ENCODE measurements at places on chromosomes 5 and 9.
A peak's percentile ranks its signal among the peaks of the same experiment; 100 is the strongest.

DNA sequence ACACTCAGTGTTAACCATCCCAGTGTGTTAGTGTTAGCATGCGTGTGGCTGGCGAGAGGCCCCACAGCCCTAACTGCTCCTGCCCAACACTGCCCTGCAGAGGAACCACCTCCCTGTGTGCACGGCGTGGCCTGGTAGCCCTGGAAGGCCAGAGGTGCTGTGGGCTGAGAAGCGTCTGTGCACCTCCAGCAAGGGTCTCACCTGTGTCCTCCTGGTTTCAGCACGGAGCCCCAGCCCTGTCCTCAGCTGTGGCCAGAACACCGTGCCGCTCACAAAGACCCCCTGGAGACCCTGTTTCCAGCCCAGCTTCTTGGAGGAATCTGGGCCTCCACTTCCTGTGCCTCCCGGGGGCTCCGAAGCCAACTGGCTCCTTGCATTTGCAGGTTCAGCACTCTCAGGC, 56.1 kb upstream of the NRARP start:
- DNase-seq: no peak

DNA sequence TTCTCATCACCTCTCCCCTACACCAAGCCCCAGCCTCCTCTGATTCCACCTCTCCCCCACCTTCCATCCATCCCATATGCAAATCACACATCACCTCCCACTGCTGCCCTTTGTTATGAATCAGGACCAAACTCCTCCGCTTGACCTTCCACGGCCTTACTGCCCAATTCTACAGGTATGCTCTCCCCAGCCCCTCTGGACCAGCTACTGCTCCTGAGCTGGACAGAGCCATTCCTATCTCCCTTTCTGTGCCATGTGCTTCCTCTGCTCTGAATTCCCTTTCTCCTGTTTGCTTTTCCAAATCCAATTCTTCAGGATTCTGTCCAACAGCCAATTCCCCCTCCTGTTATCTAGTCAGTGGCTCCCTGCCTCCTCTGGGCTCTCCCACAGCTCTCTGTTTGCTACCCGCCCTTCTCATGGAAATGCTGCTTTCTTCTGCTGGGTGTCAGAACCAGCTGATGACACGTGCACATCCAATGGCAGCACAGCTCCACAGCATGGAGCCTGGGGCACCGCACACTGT, 8.3 kb downstream of the FABP6 start:
- peak; percentile 68 for DNase-seq

GRCh38 chr9:127128341-127129072, 6.1 kb upstream of the ANGPTL2 start:
- no peak for DNase-seq

DNA sequence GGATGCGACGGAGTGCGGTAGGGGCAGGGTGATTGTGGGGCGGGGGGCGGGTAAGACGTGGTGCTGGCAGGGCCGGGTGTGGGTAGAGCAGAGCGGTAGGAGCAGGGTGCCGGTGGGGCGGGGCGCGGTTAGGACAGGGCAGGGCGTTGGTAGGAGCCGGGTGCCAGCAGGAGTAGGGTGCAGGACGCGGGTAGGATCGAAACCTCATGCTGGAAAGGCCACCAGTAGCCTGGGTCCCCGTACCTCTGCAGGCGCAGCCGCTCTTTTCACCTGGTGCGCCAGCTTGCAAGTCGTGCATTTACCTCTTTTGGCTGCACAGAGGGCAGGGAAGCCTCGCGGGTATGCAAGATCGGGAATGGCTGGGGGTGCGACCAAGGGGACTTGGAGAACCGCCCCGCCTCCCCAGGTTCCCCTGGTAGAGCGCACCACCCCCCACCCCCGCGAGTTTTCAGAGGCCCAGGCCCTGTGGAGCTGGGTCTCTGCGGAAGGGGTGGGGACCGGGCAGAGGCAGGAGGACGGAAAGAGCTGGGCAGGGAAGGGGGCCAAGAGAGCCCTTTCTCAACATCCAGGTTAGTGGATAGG, 104.8 kb upstream of the SIMC1 start:
- no peak for DNase-seq

DNA sequence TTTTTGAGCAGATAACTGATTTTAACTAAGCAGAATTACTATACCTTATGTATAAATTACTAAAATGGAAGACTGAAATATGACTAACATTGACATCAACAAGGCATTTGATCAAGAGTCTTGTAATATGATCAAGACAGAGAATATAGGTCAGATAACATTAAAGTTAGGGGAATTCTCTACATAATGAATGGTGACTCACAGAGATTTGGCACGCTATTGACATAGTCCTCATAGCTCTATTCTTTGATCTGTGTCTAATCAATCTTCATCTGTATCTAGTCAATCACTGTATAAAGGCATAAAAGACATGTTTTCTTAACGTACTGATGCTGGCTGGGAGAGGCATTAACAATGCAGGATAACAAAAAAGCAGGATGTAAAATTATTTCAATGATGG, 17.4 kb downstream of the ABITRAM start:
- DNase-seq: no peak

DNA sequence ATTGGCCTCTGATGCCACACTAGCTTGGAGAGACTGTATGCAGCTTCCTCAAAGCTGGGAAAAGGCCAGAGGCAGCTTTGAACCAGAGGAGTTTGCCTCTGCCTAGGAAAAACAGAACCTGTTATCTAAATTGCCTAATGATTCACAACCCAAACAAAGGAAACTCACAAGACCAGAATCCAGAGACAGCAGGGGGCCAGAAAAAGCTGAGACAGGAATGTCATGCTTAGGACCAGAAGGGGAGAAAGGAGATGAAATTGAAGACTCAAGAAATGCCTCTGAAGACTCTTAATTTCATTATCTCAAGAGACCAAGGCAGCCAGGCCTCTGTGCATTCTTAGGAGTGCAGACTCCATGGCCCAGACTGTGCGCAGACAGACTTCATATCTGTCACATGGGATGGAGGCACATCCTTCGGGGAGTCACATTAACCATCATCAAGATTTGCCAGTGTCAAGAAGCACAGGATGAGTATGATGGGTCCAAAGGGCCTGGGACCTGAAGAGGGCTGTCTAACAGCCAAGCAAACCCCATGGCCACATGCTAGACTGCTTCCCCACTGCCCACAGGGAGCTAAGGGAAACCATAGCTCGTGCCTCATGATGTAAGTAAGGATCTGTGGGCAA, 57.3 kb downstream of the ARSB start:
- peak; percentile 61 for DNase-seq

DNA sequence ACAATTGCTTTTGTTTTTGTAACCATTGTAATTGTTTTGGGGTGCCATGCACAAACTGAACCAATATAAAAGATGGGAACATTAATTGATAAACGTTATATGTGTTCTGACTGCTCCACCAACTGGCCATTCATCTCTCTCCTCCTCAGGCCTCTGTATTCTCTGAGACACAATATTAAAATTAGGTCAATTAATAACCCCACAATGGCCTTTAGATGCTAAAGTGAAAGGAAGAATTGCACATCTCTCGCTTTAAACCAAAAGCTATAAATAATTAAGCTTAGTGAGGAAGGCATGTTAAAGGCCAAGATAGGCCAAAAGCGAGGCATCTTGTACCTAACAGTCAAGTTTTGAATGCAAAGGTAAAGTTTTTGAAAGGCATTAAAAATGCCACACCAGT, 448.4 kb upstream of the ITGA1 start:
- DNase-seq: no peak

GRCh38 chr5:59749782-59750520, 143.6 kb downstream of the PDE4D start:
- DNase-seq: no peak

- DNase-seq: no peak
Measured at GRCh38 chr5:113495422-113495841, 7.2 kb upstream of the MCC start.

DNA sequence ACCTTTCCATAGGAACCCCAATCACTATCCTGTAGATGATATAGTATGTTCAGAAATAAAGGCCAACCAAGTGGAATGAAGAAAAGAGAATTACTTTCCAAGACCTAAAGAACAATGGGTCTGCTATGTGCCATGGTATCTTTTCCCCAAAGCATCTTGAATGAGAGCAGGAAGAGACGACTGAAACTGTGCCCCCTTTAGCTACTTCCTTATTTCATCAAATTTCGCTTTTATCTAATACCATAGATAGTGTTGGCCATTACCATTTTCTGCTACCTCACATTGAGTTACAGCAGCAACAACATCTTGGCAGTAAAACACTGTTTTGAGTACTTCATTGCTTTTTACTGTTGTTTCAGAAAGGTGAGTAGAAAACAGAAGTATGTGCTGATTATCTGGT, 266.6 kb downstream of the CD180 start:
- DNase-seq: no peak

DNA sequence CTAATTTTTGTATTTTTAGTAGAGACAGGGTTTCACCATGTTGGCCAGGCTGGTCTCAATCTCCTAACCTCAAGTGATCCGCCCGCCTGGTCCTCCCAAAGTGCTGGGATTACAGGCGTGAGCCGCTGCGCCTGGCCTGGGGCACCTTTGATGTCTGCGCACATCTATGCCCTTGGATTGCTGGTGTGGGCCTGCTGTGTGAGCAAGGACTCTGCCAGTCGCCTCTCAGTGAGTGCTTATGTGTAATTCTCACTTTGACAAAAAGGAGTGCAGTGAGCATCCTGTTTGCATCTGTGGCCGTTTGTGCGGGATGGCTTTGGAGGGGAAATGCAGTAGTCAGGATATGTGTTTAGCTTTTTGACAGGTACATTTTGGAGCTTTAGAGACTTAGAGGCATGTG, 9.4 kb downstream of the WDR5 start:
- DNase-seq: no peak

DNA sequence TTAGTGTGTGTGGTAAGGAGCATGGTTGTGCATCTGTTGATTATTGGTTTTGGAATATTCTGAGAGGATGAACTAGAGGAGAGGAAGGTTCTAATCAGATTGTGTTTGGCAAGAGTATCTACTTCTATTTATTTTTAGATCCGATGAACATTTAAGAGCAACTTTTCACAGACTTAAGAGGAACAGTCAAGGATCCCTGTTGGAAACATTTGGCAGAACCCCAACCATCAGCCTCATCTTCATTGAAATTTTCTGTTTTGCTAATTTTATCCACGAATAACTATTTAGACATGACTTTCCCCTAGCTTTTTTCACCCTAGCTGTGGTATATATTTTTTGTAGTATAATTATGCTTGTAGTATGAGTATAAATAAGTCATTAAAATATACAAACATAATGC, 868.5 kb downstream of the MAT2B start:
- no peak for DNase-seq

- DNase-seq: no peak
Measured at GRCh38 chr9:111294691-111295451, 35.2 kb downstream of the OR2K2 start.

- no peak for DNase-seq
Measured at GRCh38 chr5:36570301-36571095, 35.9 kb upstream of the SLC1A3 start.

GRCh38 chr5:72601861-72602260, 94.7 kb upstream of the ZNF366 start:
- DNase-seq: no peak
